Astrocyte (in vitro differentiated cells and primary cell): ENCODE measurements at places on chromosomes 4 and X. TPM values are rescaled to one million over a fixed set of nuclear protein-coding genes. Genes with fewer than 3 reads are reported as not detected.

Gene HPSE
- total RNA-seq: 0.75 and 0.94 TPM in 2 replicates

GRCh38 chr4:7313347-7313811 lies 121.0 kb downstream of the SORCS2 start:
- H3K36me3 ChIP-seq: no peaks in the 10 kb centered on the region
- no peak overlapping the region for H3K27ac ChIP-seq
- H3K4me1 ChIP-seq: no peaks in the 10 kb centered on the region
- H3K27me3 ChIP-seq: no peaks in the 10 kb centered on the region
- DNase-seq: no peak
- H3K4me3 ChIP-seq: no peak overlapping the region

DNA sequence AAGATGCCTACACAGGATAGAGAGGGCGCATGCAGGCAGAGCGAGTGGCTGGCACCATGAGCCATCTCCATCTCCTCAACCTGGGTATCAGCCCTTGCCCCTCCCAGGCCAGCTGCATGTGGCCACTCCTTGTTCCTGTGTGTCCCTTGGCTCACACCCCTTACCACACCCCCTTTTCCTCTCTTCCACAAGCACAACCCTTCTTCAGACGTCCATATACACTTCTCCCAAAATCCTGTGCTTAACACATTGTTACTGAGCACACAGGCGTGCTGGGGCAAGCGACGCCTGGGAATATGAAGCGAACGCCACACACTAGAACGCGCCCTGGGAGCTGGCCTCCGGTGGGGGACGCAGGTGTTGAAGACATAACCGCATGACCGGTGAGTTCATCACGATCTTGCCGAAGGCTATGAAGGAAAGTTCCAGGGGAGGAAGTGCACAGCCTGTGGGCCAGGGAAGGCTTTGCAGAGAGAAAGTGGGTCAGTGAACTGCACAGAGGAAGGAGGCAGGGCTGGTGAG lies 19.1 kb upstream of the KIAA0232 start:
- DNase-seq: no peak
- peaks cover 3% of the 10 kb centered on the region for H3K4me1 ChIP-seq
- no peaks in the 10 kb centered on the region for H3K36me3 ChIP-seq
- no peaks in the 10 kb centered on the region for H3K27me3 ChIP-seq
- H3K27ac ChIP-seq: no peak overlapping the region

GRCh38 chrX:63471004-63471403 lies 119.9 kb upstream of the SPIN4 start:
- no peak overlapping the region for H3K4me3 ChIP-seq
- DNase-seq: no peak
- no peak overlapping the region for H3K27ac ChIP-seq
- no peaks in the 10 kb centered on the region for H3K4me1 ChIP-seq
- H3K36me3 ChIP-seq: no peaks in the 10 kb centered on the region

DNA sequence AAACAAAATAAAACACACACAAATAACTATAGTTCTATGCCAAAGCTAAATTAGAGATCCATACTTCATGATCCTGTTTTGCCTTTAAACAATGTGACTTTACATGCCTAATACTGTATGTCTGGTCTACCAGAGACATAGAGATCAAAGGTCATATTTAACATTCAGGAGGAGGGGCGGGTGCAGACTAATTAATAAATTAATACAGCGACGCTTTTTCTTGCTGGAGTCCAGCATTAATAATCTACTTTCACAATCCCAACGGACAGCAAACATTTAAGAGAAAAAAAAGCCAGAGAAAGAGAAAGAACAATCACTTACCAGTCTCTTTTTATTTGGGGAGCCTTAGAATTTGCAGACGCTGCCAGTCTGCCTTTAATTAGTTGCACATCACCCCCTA lies 509 bp downstream of the CXXC4 start:
- H3K27ac ChIP-seq: no peak overlapping the region
- no peaks in the 10 kb centered on the region for H3K27me3 ChIP-seq
- H3K4me3 ChIP-seq: peak overlapping the region; percentile 76
- no peaks in the 10 kb centered on the region for H3K36me3 ChIP-seq

- DNase-seq: no peak
- no peak overlapping the region for H3K4me3 ChIP-seq
- no peak overlapping the region for H3K27ac ChIP-seq
- H3K4me1 ChIP-seq: no peaks in the 10 kb centered on the region
- no peaks in the 10 kb centered on the region for H3K27me3 ChIP-seq
These were observed 66.8 kb upstream of the SMAD1 start for GRCh38 chr4:145414841-145415240.

DNA sequence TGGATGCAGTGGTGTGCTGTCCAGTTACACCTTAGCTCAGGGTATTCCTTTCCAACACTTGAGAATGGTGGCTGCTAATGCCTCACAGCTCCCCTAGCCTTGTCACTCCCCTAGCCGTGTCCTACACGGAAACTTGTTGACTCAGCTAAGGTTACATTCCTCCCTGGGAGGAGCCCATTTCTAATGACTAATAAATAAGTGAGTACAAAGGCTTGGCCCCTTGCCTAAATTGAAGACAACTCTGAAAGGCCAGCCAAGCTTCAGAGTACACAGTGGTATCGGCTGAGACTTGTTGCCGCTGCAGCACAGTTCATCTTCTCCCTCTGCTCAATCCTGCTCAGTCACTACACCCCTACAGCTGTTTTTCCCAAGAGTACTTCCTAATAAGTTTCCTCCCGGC lies 21.2 kb upstream of the SLC25A31 start:
- no peak overlapping the region for H3K4me3 ChIP-seq
- peak overlapping the region; percentile 25 for H3K27ac ChIP-seq
- H3K4me1 ChIP-seq: peaks cover 13% of the 10 kb centered on the region
- DNase-seq: peak; percentile 84
- no peaks in the 10 kb centered on the region for H3K27me3 ChIP-seq
- H3K36me3 ChIP-seq: peaks cover 8% of the 10 kb centered on the region

DNA sequence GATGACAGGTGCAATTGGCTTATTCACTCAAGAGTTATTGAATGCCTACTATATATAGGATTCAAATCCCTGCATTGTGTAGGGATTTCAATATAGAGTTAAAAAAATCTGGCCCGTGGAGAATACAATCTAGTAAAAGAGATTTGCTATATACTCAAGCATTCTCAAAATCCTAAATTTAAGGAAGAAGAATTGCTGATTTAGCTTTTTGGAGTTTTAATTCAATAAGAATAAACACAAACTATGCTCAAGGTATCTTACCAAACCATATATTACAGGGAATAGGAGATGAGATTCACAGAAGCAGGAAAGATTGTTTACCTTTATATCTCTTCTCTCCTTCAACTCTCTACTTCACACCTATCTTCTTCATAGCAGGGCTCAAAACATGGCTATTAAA lies 476.8 kb downstream of the PACRGL start:
- no peak overlapping the region for H3K27ac ChIP-seq
- no peak overlapping the region for H3K4me3 ChIP-seq
- no peak for DNase-seq
- no peaks in the 10 kb centered on the region for H3K36me3 ChIP-seq
- no peaks in the 10 kb centered on the region for H3K27me3 ChIP-seq

DNA sequence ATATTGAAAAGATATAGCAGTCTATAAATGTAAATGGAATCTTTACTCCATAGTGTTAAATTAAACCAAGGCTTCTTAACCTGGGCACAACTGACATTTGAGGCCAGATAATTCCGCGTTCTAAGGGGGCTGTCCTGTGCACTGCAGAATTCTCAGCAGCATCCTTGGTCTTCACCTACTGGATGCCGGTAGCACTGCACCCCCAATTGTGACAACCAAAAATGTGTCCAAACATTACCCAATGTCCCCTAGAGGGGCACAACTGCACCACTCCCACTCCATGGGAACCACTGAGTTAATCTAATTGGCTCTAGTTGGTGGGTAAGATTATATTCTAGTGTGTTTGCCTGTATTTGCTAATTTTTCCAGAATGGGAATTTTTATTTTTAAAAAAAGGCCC lies 16.6 kb downstream of the AP1S2 start:
- no peaks in the 10 kb centered on the region for H3K27me3 ChIP-seq
- DNase-seq: no peak
- no peak overlapping the region for H3K4me3 ChIP-seq
- no peaks in the 10 kb centered on the region for H3K4me1 ChIP-seq
- H3K36me3 ChIP-seq: no peaks in the 10 kb centered on the region

DNA sequence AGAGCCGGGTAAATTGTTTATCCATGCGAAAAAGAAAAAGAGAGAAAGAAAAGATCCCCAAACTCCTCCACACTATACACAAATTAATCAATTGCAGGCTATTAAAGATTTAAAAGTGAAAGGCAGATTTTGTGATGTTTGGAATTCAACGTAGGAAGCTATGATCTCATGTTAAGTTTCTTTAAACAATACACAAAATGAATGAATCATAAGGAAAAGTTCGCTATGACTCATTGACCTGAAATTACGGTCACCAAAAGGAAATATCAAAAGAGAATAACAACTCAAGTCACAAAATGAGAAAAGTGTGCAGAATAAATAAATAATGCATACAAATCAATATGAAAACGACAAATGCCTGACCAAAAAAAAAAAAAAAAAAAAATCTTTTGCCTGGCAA lies 28.6 kb downstream of the CLNK start:
- peak overlapping the region; percentile 58 for H3K27ac ChIP-seq
- peaks cover 11% of the 10 kb centered on the region for H3K4me1 ChIP-seq
- DNase-seq: peak; percentile 75
- H3K4me3 ChIP-seq: no peak overlapping the region

- H3K27me3 ChIP-seq: no peaks in the 10 kb centered on the region
- DNase-seq: no peak
- no peak overlapping the region for H3K27ac ChIP-seq
- no peaks in the 10 kb centered on the region for H3K4me1 ChIP-seq
- H3K4me3 ChIP-seq: no peak overlapping the region
- H3K36me3 ChIP-seq: no peaks in the 10 kb centered on the region
These were observed 136.2 kb upstream of the RASGEF1B start for GRCh38 chr4:81607950-81608349.

GRCh38 chr4:101670370-101670769 lies 120.2 kb upstream of the BANK1 start:
- H3K4me3 ChIP-seq: no peak overlapping the region
- no peak for DNase-seq
- no peaks in the 10 kb centered on the region for H3K36me3 ChIP-seq
- H3K27ac ChIP-seq: no peak overlapping the region

- H3K4me1 ChIP-seq: peaks cover 22% of the 10 kb centered on the region
- H3K27me3 ChIP-seq: no peaks in the 10 kb centered on the region
- peak overlapping the region; percentile 84 for H3K27ac ChIP-seq
These were observed 422.6 kb upstream of the DIPK2B start for GRCh38 chrX:45623266-45623665.

DNA sequence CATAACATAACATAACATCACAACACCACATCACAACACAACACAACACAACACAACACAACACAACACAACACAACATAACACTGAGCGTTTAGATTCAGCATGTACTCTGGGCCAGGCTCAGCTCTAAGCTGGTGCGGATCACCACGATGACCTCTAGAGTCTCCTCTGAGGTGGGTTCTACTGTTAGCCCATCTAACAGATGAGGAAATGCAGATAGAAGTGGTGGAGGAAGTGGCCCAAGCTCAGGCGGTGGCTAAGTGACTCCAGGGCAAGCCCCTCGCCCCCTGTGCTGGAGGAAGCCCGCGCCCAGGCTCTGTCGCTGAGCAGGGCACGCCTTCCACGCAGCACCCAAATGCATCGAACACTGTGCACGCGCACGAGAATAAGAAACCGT lies 45.3 kb upstream of the CDKN2AIP start:
- DNase-seq: no peak
- H3K27me3 ChIP-seq: peaks cover 4% of the 10 kb centered on the region
- H3K27ac ChIP-seq: no peak overlapping the region

- H3K36me3 ChIP-seq: no peaks in the 10 kb centered on the region
- no peak for DNase-seq
- no peak overlapping the region for H3K27ac ChIP-seq
- no peaks in the 10 kb centered on the region for H3K27me3 ChIP-seq
- H3K4me3 ChIP-seq: no peak overlapping the region
These were observed 13.8 kb downstream of the TIMM17B start for GRCh38 chrX:48883729-48884128.

GRCh38 chr4:115657991-115658650 lies 544.7 kb upstream of the NDST4 start:
- no peak overlapping the region for H3K4me3 ChIP-seq
- no peaks in the 10 kb centered on the region for H3K27me3 ChIP-seq
- no peaks in the 10 kb centered on the region for H3K36me3 ChIP-seq
- H3K4me1 ChIP-seq: no peaks in the 10 kb centered on the region
- no peak for DNase-seq
- no peak overlapping the region for H3K27ac ChIP-seq

DNA sequence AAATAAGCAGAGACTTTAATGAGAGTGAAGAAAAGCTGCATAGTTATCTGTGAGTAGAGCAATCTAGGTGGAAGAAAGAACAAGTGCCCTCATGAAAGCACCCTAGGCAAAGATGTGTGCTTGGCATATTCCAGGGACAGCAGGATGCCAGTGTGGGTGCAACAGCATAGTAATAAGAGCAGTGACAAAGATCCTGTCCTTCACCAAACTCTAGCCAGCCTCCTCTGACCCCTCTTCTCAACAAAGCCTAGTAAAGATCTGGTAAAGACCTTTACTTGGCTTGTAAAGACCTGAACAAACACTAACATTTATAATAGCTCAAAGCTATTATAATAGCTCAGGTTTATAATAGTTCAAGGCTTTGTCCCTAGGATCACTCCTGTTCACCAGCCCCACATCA lies 735.4 kb downstream of the PCDH7 start:
- DNase-seq: no peak
- no peak overlapping the region for H3K27ac ChIP-seq
- no peaks in the 10 kb centered on the region for H3K4me1 ChIP-seq
- no peaks in the 10 kb centered on the region for H3K36me3 ChIP-seq

GRCh38 chr4:92387459-92388069 lies 83.8 kb downstream of the GRID2 start:
- H3K4me3 ChIP-seq: no peak overlapping the region
- no peak overlapping the region for H3K27ac ChIP-seq
- DNase-seq: peak; percentile 32
- no peaks in the 10 kb centered on the region for H3K36me3 ChIP-seq

Gene SSX4B
- total RNA-seq: not detected in 2 replicates

Gene SLC9B1
- 0.16 and 0.36 TPM in 2 replicates for total RNA-seq

DNA sequence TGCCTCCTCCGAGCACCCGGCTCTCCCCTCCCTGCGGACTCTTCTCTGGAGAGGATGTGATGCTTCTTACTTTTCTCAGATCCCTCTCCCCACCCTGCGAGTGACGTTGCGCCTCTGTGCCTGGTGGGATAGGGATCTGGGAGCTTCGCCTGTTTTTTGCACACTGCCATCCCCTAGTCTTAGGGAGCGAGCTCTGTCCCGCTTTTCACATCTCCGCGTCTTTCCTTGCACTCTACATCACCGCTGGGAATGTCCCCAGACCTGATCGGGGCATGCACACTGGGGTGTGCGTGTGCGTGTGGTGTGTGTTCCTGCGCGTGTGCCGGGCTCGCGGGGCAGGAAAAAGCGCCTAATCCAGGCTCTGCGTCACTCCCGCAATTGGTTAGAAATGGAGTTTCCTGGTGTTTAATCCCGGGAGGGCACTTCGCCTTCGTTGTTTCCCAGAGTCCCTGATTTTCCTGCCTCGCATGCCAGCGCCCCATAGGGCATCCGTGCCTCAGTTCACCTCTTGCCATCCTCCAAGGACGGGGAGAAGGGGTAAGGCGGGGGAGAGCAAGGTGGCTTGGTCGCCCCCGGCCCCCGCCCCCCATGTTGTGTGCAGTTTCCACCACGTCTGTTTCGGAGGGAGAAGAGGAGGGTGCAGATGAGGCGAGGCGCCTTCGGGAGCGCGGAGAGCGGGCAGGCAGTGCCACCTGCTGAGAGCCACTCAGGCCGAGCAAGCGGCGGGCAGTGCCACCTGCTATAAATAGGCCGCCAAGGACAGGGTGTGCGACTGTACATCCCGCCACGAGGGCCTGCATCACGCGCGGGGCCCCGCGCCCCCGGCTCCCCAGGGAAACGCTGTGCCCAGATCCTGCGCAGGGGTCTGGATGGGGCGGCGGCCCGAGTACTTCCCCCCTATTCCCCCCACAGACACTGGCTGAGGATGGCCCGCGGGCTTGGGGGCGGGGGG lies 759 bp upstream of the TBC1D1 start:
- peak overlapping the region; percentile 62 for H3K4me3 ChIP-seq
- no peaks in the 10 kb centered on the region for H3K36me3 ChIP-seq
- DNase-seq: no peak
- H3K27ac ChIP-seq: no peak overlapping the region
- H3K27me3 ChIP-seq: peaks cover 22% of the 10 kb centered on the region
